ENCODE measurements at places on chromosomes 7 and 10. TPM values are rescaled to one million over a fixed set of nuclear protein-coding genes. Genes with fewer than 3 reads are reported as not detected.

GRCh38 chr10:81303656-81304055 lies 571.3 kb upstream of the NRG3 start:
- no peaks in the 10 kb centered on the region for H3K4me1 ChIP-seq
- no peaks in the 10 kb centered on the region for H3K27me3 ChIP-seq
- no peaks in the 10 kb centered on the region for H3K36me3 ChIP-seq
- H3K4me3 ChIP-seq: no peak overlapping the region
- DNase-seq: no peak
- H3K27ac ChIP-seq: no peak overlapping the region

DNA sequence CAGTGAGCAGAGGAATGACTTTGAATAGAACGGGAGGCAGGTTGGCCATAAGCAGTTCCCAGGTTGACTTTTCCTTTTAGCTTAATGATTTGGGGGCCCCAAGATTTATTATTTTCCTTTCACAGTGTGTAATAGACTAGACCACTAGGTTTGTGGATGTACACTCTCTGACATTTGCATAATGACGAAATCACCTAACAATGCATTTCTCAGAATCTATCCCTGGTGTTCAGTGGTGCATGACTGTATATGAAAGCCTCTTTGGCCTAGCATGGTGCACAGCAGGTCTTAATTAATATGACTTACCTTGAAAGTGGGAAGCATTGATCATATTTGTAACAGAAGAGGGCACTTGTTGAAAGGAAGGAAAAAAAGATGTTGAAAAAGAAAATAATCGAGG lies 761.9 kb downstream of the TYW1 start:
- no peak overlapping the region for H3K4me3 ChIP-seq
- no peaks in the 10 kb centered on the region for H3K36me3 ChIP-seq
- H3K27me3 ChIP-seq: no peaks in the 10 kb centered on the region
- no peak overlapping the region for H3K27ac ChIP-seq
- H3K4me1 ChIP-seq: no peaks in the 10 kb centered on the region

DNA sequence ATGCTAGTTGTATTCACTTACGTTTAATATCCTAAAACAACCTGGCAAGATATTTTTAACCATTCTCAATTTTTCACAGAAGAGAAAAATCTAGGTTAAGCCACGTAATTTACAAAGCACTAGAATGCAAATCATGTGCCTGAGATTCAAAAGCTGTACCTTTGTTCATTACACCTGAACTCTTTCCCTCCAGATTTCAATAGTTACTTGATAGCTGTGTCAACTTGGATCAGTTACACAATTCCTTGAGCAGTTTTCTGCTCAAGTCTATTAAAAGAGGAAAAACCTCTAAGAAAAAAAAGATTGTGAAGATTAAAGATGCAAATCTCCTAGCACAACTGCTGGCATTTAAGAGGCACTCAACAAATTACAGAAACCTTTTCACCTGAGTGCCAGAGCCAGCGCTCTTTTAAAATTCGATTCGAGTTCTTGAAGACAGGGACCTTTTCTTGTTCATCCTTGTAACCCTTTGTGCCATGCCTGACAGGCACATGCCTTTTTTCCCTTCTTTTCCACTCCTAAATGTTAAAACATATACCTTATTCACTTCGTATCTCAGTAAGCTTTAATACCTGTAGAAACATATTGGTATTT lies 886 bp downstream of the NSUN6 start:
- no peak for DNase-seq
- peaks cover 5% of the 10 kb centered on the region for H3K36me3 ChIP-seq
- H3K27ac ChIP-seq: peak overlapping the region; percentile 87
- H3K4me3 ChIP-seq: peak overlapping the region; percentile 80
- no peaks in the 10 kb centered on the region for H3K27me3 ChIP-seq

GRCh38 chr10:1242975-1243374 lies 186.8 kb downstream of the WDR37 start:
- H3K27me3 ChIP-seq: peaks cover 27% of the 10 kb centered on the region
- no peak overlapping the region for H3K27ac ChIP-seq
- DNase-seq: no peak
- H3K4me1 ChIP-seq: no peaks in the 10 kb centered on the region

GRCh38 chr10:32948451-32948850 lies 9.6 kb downstream of the ITGB1 start:
- H3K4me1 ChIP-seq: peaks cover 32% of the 10 kb centered on the region
- H3K4me3 ChIP-seq: no peak overlapping the region
- no peak overlapping the region for H3K27ac ChIP-seq
- DNase-seq: no peak
- H3K36me3 ChIP-seq: no peaks in the 10 kb centered on the region

GRCh38 chr7:46080595-46081159 lies 159.6 kb upstream of the IGFBP3 start:
- H3K36me3 ChIP-seq: no peaks in the 10 kb centered on the region
- DNase-seq: no peak
- no peaks in the 10 kb centered on the region for H3K27me3 ChIP-seq
- H3K27ac ChIP-seq: no peak overlapping the region
- no peak overlapping the region for H3K4me3 ChIP-seq
- H3K4me1 ChIP-seq: no peaks in the 10 kb centered on the region

The OIT3 gene
- not detected for total RNA-seq

The LIPN gene
- total RNA-seq: 1.0 TPM

All from upper lobe of right lung (tissue), 1 donor.